Activated CD4-positive, alpha-beta T cell treated with anti-CD3 and anti-CD28 coated beads for 24 hours (primary cell): ENCODE measurements at places on chromosomes 13 and 19.

DNA sequence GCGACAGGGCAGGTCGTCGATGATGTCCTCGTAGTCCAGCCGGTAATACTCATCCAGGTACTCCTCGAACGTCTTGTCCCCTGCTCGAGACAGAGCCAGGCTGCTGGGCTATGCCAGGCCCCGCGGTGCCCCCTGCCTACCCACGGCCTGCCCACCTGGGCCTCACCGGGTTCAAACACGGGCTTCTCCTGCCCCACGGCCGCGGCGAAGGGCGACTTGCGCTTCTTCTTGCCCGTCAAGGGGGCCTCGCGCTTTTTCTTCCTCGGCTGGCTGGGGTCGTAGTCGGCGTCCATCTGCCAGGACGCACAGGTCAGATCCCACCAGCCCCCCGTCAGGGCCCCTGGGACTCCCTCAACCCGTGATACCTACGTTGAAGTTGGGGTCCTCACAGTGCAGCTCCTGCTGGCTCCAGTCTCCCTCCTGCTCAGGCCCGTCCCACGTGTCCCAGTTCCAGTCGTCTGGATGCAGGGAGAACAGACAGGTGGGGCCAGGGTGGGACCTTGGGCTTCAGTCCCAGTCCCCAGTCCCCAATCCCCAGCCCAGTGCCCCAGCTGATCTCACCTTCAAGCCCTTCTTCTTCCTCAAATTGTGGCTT, 8.1 kb downstream of the KRI1 start:
- no peak for DNase-seq

DNA sequence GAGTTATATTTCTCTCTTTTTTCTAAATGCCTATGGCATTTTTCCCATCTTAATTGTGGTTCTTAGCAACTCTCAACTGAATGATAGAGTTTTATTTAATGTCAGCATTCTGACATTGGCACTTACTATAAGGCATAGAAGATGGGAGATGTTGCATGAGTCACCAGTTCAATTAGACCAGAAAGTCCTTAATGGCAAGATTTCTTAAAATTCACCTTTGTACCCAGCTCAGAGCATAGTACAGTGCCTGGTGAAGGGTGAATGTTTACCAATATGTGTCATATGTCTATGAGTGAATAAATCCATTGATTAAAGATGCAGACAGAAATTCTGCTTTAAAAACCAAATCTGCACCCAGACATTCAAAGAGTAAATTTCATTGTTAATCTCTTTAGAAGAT, 526.9 kb downstream of the EFNB2 start:
- DNase-seq, result no peak

DNA sequence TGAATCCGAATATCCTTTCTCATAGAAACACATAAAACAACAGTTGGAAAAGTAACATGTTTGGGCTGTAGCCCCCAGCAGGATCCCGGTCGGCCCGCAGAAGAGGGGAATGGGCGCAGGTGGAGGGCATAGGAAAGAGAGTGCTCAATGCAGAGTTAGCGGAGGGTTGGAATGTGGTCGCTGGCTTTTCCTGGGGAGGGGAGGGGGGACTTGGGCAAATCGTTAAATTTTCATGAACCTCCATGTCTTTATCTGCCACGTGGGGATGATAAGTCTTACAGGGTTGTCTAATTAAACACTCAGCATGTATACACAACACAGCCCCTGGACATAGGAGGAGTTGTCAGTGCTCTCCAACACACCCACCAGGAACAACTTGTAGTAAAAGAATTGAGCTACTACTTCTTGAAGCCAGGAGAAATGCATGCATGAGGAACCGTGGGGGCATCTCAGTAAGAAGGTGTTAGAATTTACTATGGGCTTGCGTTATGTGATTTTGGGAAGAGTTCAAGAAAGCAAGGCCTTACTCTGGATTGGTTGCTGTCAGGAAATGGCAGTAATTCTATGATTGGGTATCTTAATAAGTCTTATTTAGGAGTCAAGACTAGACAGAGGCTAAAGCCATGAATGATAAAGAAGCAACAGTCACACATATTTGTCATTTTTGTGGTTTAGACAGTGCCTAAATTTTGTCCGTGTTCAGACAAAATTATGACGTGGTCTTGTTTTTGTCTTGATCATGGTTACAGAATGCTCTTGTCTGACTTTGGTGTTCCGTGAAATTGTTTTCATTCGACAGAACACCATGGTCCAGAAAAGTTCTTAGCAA, 671 bp upstream of the SLC46A3 start:
- DNase-seq, result no peak

DNA sequence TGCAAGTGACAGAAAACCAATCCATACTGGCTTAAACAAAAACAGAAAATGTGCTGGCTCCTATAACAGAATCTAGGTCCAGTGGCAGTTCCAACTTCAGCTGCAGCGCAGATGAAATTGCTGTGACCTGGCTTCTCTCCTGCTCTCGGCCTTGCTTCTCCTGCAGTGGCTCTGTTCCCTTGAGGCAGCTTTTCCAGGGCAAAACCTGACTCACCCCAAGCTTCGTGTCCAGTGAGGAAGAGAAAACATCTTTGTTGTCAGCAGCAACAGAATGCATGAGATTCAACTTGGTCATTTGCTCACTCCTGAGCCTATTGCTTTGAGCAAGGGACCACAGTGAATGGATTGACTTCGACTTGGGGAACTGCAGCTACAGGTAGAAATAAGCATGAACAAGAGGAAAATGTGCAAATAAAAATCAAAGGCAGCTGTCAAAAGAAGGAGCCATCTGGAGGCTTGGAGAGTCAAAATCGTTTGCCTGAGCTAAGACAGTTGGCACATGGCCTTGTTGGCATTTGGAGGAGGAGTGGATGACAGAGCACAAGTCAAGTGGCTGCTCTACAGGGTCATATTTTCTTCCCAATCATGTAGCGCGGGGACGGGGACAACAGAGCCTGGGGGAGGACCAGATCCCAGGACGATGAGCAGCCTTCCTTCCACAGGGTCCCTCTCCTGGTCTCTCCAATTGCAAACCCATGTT, 523.4 kb downstream of the FGF9 start:
- DNase-seq, result no peak

- DNase-seq, result no peak
Measured at GRCh38 chr19:547836-548720, 4.2 kb downstream of the GZMM start.

GRCh38 chr19:29264897-29265296, 51.9 kb upstream of the UQCRFS1 start:
- DNase-seq, result no peak

GRCh38 chr13:27171827-27172494, 350 bp upstream of the USP12 start:
- peak; percentile 76 for DNase-seq

GRCh38 chr13:79749984-79750551, 269.1 kb downstream of the NDFIP2 start:
- no peak for DNase-seq

DNA sequence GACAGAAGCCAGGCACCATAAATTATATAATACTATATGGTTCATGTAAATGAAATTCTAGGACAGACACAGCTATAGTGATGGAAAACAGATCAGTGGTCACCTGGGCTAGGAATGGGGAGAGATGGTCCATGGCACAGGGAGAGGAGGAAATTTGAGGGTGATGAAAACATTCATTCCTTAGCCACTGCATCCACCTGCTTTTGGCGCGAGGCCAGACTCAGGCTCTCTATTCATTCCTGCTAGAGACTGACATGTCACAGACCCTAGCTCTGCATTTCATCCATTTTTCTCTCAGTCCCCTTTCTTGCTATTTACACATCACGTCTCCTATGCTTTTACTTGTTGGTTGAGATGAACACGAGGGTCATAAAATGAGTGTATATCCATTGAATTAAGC, 628.3 kb upstream of the SLC10A2 start:
- no peak for DNase-seq

GRCh38 chr19:50162988-50163387, at the start of gene IZUMO2:
TSS of gene IZUMO2 (minus strand) at chr19:50163281. CDS start at chr19:50163194, 87 bp downstream.
- DNase-seq, result no peak

DNA sequence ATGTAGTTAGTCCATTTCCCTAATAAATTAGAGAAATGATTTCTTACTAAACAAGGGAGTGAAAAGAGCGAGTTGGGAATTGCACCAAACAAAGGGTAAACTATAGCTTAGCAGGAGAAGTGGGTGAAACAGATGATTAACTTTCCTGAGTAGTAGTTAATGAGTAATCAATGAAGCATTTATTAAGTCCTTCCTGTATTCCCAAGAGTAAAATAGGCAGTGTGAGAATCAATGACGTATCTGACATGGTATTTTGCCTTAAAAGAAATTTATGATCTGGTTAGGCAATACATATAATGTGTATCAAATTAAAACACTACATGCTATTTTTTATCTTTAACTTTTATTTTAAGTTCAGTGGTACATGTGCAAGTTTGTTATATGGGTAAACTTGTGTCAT, 142.8 kb downstream of the KLF5 start:
- DNase-seq, result no peak

DNA sequence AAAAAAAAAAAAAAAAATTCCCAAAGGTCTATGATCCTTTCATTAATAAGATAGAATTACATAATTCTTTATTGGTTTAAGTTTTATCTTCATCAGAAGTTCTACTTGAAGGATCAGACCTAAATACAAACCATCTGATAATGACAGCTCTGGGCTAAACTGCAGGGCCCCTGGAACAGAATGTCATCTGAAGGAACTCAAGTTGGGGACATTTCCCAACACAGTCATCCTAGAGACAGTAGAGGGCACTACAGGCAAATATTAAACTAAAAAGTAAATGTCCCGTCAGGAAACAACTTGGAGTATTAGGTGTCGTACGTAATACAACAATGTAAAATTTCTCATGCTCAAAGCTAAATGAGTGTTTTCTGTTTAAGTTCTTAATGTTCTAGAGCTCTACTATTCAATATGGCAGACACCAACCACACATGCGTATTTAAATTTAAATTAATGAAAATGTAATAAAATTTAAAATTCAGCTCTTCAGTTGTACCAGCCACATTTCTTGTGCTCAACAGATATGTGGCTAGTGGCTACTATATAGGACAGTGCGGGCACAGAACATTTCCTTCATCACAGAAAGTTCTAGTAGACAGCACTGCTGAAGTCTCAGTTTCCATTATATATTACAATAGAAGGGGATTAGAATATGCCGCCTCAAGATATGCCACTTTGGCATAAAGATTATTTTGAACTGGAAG, 21.8 kb upstream of the NAXD start:
- no peak for DNase-seq

GRCh38 chr13:45951166-45951565, 99.6 kb upstream of the SIAH3 start:
- DNase-seq, result no peak

DNA sequence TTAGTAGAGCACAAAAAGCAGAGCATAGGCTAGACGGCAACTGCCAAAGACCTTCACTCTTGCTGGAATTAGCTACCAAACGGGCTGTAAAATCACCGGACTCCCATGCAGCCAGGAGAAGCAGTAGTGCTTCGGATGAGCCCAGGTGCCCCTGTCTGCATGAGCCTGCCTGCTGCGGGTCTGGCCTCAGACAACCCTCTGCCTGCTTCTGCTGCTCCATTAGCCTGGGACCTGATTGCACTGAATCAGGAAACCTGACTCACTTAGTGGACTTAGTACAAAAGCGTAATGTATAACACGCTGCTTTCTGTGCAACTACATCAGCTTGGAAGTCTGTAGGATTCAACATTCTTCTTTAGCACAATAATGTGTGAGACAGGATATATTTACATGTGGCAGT, 170.0 kb downstream of the LMO7 start:
- DNase-seq, result no peak

- DNase-seq, result peak; percentile 14
Measured at GRCh38 chr19:14786421-14786851, 8.1 kb upstream of the ADGRE2 start.

- DNase-seq, result no peak
Measured at GRCh38 chr19:50207730-50208129, 4.3 kb downstream of the MYH14 start.

DNA sequence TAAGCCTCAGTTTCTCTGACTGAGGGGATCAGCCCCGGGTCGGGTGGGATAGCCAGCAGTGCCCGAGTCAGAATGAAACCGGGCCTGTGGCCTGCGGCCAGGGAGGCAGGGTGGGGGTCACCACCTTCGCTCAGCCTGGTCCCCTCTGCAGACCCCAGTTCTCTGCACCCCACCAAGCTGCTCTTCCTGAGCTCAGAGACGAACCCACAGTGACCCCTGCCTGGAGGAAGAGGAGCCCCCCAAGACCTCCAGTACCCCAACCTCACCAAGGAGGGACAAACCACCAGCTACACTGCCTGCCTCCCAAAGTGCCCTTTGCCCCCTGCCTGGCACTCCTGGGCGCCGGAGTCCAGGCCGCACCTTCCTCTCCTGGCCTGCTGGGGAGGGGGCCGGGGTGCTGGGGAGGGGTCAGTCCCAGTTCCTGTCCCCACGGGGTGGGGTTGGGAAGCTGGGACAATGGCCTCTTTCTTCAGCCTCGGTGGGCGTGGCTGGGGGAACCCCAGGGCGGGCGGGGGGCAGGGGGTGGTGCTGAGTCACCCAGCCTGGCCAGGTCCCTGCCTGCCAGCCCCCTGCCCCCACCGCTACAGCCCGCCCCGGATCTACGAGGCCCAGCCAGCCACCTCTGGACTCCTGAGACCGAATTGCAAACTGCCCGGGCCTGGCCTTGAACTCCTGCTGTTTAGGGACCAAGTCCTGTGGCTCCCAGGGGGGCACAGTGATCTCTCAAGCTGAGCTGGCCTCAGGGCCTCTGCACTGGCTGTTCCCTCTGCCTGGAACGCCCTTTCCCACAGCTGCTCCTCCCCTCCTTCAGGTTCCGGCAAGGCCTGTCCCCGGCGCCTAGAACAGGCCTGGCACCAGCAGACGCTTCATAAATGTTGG, 14.3 kb downstream of the ZBTB7A start:
- DNase-seq, result no peak

DNA sequence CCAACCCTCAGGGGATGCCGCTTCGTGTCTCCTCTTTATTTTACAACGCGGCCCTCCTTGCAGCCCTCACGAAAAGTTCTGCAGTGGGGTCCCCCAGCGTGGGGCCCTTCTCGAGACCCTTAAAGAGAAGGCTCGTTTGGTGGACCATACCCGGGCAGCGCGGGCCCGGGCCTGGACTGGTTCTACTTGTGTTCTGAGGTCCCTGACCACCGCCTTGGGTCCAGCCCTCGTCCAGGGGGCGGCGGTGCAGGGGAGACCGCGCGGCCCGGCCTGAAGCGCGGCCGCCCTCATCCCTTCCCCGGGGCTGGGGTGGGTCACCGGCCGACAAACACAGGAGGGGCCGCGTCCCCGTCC, 400 bp upstream of the SERP2 start:
- no peak for DNase-seq

GRCh38 chr13:43545317-43545874, 241.4 kb downstream of the ENOX1 start:
- DNase-seq, result no peak

- peak; percentile 93 for DNase-seq
Measured at GRCh38 chr19:11987405-11988281, 22.8 kb downstream of the ZNF763 start.
